Progenitor cell of endocrine pancreas (in vitro differentiated cells): ENCODE measurements at places on chromosomes 7 and 10.

GRCh38 chr7:95213809-95214492 is 110.4 kb downstream of the PON1 start:
- no peak for DNase-seq

GRCh38 chr7:134594877-134595276 is 46.0 kb downstream of the AKR1B15 start:
- DNase-seq, result no peak

DNA sequence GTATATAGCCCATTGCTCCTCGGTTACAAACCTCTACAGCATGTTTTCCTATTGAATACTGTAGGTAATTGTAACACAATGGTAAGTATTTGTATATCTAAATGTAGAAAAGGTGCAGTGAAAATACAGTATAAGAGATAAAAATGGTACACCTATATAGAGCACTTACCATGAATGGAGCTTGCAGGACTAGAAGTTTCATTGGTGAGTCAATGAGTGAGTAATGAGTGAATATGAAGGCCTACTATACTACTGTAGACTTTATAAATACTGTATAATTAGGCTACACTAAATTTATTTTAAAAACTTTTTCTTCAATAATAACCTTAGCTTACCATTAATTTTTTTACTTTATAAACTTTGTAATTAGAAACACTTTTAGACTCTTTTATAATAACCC is 239.7 kb downstream of the CDK14 start:
- DNase-seq, result no peak

DNA sequence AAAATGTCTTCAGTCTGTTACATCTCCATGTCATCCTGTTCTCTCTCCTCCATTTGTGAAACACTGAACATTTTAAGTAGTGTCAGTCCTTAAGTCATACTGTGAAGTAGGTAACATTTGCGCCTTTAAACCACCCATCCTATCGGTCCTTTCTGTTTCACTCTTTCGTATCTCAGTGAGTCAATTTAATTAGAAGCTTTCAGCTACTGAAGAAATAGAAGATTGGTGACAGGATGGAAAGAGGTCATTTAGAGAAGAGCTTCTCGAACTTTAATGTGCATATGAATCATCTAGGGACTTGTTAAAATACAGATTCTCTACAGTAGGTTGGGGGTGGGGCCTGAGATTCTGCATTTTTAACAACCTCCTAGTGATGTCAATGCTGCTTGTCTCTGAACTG is 113.4 kb downstream of the SRI start:
- no peak for DNase-seq

GRCh38 chr7:94323844-94324243 is 70.9 kb upstream of the COL1A2 start:
- no peak for DNase-seq

- no peak for DNase-seq
These were observed 207.3 kb upstream of the BMPER start for GRCh38 chr7:33698041-33698440.

DNA sequence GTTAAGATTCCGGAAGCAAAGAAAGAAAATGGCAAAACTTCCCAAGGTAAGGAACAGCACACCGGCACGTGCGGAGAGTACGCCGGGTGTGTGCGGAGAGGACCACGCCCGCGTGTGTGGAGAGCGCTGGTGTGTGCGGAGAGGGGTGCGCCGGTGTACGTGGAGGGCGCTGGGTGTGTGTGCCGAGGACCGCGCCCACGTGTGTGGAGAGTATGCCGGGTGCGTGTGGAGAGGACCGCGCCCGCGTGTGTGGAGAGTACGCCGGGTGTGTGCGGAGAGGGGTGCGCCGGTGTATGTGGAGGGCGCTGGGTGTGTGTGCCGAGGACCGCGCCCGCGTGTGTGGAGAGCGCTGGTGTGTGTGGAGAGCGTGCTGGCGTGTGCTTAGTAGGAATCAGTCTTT is 48.6 kb upstream of the DPYSL4 start:
- no peak for DNase-seq

DNA sequence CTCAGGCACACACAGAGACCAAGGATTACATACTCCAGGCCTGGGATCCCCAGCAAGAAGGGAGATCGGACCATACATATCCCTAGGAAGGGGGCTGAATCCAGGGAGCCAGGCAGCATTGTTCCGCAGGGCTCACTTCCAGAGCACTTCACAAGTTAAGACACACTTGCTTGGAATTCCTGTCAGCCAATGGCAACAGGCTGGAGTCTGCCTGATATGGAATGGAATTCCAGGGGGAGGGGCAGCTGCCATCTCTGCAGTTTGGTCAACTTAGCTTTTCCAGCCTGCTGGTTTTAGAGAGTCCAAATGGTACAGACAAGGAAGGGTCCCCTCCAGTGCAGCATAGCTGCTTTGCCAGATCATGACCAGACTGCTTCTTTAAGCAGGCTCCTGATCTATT is 290.0 kb upstream of the GLI3 start:
- no peak for DNase-seq

- DNase-seq, result no peak
These were observed 450.7 kb downstream of the KCNMA1 start for GRCh38 chr10:77186936-77187335.

DNA sequence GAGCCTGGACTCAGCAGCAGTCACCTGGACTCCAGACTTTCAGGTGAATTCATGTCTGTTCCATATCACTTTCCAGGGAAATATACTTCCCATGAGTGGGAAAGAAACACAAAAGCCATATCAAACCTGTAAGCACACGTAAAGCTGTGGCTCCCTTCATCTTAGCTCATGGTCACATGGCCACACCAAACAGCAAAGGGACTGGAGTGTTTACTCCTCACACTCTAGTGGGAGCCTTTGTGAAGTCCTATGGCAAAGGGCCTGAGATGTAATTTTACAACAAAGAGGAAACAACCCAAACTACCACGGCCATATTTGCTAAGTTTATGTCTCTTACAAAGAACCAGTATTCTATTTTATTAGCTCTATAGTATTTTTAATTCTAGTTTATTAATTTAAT is 16.3 kb downstream of the SFTPA1 start:
- DNase-seq, result no peak

DNA sequence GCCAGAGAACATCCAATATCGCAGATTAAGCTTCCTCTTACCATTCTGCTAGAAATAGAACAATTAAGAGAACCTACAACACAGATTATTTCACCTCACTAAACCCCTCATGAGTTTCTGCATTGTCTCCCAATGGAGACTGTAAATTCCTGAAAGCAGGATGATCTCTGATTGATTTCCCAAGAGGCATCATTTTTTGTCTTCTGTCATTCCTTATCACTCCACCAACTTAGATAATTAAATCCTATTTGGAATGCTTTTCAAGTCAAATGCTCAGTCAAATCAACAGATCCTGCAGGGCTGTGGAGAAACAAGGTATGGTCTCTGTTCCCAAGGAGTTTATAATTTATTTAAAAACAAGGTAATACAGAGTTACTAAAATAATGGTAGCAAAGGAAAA is 161.5 kb downstream of the MTERF1 start:
- no peak for DNase-seq

DNA sequence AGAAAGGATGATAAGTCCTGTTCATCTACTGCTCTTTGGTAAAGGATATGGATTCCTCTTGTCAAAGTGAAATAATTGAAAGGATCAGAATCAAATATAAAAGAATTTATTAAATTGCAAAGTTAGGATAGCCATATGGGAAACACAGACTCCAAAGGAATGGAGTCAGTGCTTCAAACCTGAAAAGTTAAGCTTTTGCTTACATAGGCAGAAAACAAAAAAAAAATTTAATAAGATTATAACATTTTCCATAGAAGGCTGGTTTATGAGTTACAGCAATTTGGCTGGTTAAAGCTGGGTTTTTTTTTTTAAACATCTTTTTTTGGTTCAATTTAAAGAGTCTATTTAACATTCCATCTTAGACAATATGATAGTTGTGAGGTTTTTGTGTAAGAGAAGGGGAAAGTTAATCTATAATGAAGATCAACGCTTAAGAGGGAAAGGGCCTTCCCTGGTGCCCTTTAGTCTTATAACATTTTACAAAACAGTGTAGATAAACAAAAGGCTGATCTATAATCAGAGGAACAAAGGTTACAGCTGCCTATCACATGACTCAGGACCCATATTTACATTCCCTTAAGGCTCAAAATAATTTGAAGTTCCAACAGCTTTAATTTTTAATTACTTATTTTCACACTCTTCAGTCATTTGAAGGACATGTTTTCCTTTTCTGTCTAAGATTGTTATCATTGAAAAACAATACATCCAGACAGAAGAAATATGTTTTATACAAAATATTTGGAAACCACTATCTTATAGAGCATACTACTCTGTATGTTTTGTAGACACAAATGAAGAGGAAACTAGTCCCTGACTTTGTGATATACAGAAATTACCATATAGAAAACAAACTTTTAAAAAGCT is 234.3 kb upstream of the MBL2 start:
- DNase-seq, result no peak

GRCh38 chr10:88901206-88901983 is 21.4 kb downstream of the STAMBPL1 start:
- DNase-seq, result no peak

GRCh38 chr7:7964250-7964649 is 4.3 kb upstream of the GLCCI1 start:
- no peak for DNase-seq

GRCh38 chr7:34058801-34059135 is 153.4 kb downstream of the BMPER start:
- no peak for DNase-seq

GRCh38 chr10:48506147-48506917 is 98.5 kb downstream of the ARHGAP22 start:
- no peak for DNase-seq

GRCh38 chr10:122054048-122055025 is 65.4 kb downstream of the TACC2 start:
- no peak for DNase-seq

GRCh38 chr7:37376386-37376785 is 72.3 kb downstream of the ELMO1 start:
- no peak for DNase-seq

DNA sequence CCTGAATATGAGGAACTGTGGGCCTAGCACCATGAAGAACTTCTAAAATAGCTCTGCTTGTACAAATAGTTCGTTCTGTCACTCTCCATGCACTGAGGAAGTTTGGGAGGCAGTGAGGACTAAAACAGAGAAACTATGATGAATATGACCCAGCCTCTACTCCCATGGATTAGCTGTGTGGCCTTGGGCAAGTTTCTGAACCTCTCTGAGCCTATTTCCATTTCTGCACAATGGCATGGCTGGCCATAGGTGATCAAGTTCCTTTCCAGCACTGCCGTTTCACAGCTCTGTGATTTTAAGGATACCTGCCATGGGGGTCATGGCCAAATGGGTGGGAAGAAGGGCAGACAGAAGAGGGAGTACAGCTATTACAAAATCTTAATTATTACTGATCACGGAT is 57.6 kb downstream of the SORBS1 start:
- no peak for DNase-seq

GRCh38 chr10:12208460-12208859 is 12.5 kb downstream of the CDC123 start:
- DNase-seq, result no peak

DNA sequence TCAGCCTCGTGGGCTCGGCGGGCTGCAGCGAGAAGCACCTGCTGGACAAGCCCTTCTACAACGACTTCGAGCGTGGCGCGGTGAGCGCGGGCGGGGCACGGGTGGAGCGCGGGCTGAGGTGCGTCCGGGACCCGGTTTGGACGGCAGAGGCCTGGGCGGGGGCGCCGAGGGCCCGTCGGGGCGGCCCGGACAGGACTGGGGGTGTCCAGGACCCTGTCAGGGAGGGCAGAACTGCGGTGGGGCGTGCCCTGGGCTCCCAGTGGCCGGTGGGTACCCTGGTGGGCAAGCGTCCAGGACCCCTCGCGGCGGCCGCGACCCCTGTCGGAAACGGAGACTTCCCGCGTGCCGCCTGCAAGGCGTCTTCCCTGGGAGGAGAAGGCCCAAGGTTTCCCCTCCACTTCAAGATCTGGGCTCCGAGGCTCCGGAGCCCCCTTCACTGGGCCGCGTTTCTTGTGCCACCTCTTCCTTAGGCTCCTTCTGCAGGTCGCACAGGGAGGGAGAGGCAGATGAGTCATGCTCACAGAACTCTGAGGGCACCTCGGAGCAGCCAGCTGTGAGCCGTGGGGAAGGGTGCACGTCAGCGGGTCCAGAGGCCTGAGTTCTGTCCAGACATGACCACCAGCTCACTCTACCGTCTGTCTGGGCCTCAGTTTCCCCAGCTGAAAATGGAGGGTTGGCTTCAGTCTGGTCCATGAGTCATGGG is 485 bp downstream of the ALOX5 start:
- no peak for DNase-seq

DNA sequence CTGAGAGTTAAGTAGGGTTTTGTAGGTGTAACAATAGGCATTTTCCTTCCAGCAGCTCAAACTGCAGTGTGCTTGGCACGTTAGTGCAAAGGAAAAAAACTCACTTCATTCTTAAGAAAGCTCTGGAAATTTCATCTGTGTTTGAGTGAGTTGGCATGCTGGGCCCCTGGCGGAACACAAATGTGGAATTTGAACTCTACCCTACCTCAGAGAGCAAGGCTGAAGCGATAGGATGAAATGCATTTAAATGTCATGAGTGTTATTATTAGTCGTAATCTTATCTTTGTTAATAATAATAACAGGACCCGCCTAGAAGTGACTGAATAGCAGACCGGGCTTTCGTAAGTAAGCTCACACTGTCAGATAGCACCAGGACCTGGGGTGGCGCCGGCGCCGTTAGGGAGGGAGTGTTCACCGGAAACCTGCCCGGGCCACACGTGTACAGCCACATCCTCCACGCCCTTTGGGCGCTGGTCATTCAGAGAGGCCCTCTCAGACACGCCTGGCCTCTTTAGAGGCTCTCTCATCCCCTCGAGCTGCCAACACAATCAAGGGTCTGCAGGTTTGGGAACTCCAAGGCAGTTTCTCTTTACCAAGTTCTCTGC is 63.5 kb downstream of the GRK5 start:
- DNase-seq, result no peak
